ENCODE measurements at places on chromosomes 6 and 20. TPM values are rescaled to one million over a fixed set of nuclear protein-coding genes. Genes with fewer than 3 reads are reported as not detected.

- peaks cover 34% of the 10 kb centered on the region for H3K4me1 ChIP-seq
- H3K36me3 ChIP-seq, result peaks cover 12% of the 10 kb centered on the region
- no peak overlapping the region for H3K27ac ChIP-seq
- H3K4me3 ChIP-seq, result no peak overlapping the region
- DNase-seq, result no peak
- no peaks in the 10 kb centered on the region for H3K27me3 ChIP-seq
Observed at GRCh38 chr20:13245250-13245723, 24.2 kb downstream of the ISM1 start.

- no peaks in the 10 kb centered on the region for H3K36me3 ChIP-seq
- H3K27me3 ChIP-seq, result peaks cover 10% of the 10 kb centered on the region
- no peak overlapping the region for H3K27ac ChIP-seq
- DNase-seq, result no peak
- no peaks in the 10 kb centered on the region for H3K4me1 ChIP-seq
- H3K4me3 ChIP-seq, result no peak overlapping the region
Observed at GRCh38 chr20:51715163-51715855, 52.9 kb downstream of the ATP9A start.

- no peak overlapping the region for H3K27ac ChIP-seq
- peaks cover 13% of the 10 kb centered on the region for H3K4me1 ChIP-seq
- peaks cover 69% of the 10 kb centered on the region for H3K27me3 ChIP-seq
- H3K36me3 ChIP-seq, result peaks cover 2% of the 10 kb centered on the region
Observed at GRCh38 chr6:1309366-1309765, 2.5 kb upstream of the FOXQ1 start.

GRCh38 chr6:155186052-155186658, 77.7 kb upstream of the CLDN20 start:
- no peak for DNase-seq
- peaks cover 2% of the 10 kb centered on the region for H3K27me3 ChIP-seq
- H3K4me1 ChIP-seq, result peaks cover 12% of the 10 kb centered on the region
- no peak overlapping the region for H3K4me3 ChIP-seq

DNA sequence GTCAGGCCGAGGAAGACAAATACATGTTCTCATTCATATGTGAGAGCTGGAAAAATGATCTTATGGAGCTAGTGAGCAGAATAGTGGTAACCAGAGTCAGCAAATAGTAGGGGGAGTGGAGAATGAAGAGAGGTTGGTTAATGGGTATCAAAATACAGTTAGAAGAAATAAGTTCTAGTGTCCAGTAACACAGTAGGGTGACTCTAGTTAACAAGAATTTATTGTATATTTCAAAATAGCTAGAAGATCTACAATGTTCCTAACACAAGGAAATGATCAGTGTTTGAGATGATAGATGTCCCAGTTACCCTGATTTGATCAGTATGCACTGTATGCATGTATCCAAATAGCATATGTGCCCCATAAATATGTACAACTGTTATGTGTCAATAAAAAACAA, 128.4 kb downstream of the BCKDHB start:
- H3K27me3 ChIP-seq, result no peaks in the 10 kb centered on the region
- no peak for DNase-seq
- no peaks in the 10 kb centered on the region for H3K4me1 ChIP-seq
- H3K27ac ChIP-seq, result no peak overlapping the region

GRCh38 chr6:9606435-9607134, 808.3 kb downstream of the TFAP2A start:
- H3K4me1 ChIP-seq, result no peaks in the 10 kb centered on the region
- H3K4me3 ChIP-seq, result no peak overlapping the region
- no peak for DNase-seq
- H3K27me3 ChIP-seq, result no peaks in the 10 kb centered on the region
- H3K27ac ChIP-seq, result no peak overlapping the region
- H3K36me3 ChIP-seq, result no peaks in the 10 kb centered on the region

Gene ROMO1
- total RNA-seq, result 112 TPM

Gene CCDC170
- not detected for total RNA-seq

Gene BACH2
- 65.8 TPM for total RNA-seq

DNA sequence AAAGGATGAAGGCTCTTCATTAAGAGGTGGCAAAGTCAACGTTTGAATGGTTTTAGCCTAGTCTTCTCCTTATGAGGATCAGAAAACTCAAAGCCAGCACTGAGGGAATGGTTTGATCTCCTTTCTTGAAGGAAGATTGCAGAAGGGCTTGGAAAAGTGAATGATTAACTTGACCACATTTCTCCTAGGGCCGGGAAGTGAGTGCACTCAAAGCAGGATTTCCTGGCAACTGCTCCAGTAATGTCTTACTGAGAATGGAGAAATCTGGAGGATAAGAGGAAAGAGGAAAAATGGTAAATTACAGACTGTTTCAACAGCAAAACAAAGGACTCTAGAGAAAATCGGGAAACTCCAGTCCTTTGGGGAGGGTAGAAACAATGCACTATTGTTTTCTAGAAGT, 189.0 kb upstream of the FOXA2 start:
- H3K27me3 ChIP-seq, result no peaks in the 10 kb centered on the region
- H3K36me3 ChIP-seq, result no peaks in the 10 kb centered on the region
- H3K4me3 ChIP-seq, result no peak overlapping the region
- DNase-seq, result no peak

Gene NMBR
- not detected for total RNA-seq

DNA sequence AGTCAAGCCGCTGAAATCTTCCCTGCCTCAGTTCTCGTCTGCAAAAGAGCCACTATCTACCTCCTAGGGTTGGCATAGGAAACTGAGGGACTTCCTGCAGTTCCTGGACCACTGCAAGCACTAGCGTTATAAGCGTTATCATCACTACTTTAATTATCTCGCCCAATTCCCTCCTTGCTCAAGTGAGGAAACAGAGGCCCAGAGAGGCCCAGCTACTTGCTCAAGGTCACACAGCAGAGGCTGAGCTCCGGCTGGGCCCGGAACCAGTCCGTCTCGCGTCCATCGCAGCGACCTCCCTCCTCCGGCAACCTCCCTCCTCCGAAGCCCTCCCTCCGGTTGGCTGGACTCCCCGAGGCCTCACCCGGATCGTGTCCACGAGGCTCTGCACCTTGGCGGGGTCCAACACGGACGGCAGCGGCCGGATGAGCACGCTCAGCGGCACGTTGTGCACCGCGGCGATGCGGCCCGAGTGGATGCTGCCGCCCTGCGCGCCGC, 338 bp downstream of the SRXN1 start:
- peaks cover 20% of the 10 kb centered on the region for H3K27me3 ChIP-seq
- H3K27ac ChIP-seq, result peak overlapping the region; percentile 67
- peak overlapping the region; percentile 78 for H3K4me3 ChIP-seq
- no peak for DNase-seq

Gene ZKSCAN3
- 7.0 TPM for total RNA-seq

DNA sequence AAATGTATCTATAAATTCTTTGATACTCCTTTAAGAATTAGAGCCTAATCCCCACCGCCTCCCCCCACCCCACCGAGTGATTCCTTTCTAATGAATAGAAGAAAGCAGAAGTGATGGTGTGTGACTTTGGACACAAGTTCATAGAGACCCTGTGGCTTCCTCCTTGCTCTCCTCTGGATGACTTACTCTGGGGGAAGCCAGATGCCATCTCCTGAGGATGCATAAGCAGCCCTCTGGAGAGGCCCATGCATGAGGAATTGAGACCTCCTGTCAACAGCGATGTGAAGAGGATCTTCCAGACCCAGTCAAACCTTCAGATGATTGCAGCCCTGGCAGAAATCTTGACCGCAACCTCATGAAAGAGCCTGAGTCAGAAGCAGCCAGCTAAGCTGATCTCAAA, 21.1 kb downstream of the AHCY start:
- no peak for DNase-seq
- H3K36me3 ChIP-seq, result peaks cover 15% of the 10 kb centered on the region
- no peak overlapping the region for H3K27ac ChIP-seq
- no peak overlapping the region for H3K4me3 ChIP-seq

- H3K27me3 ChIP-seq, result no peaks in the 10 kb centered on the region
- H3K4me1 ChIP-seq, result peaks cover 24% of the 10 kb centered on the region
- no peak overlapping the region for H3K4me3 ChIP-seq
- peaks cover 38% of the 10 kb centered on the region for H3K36me3 ChIP-seq
- DNase-seq, result no peak
Observed at GRCh38 chr6:30601815-30602641, 15.0 kb downstream of the PPP1R10 start.

Gene DPPA5
- total RNA-seq, result not detected

- DNase-seq, result no peak
- H3K4me1 ChIP-seq, result peaks cover 8% of the 10 kb centered on the region
- peaks cover 9% of the 10 kb centered on the region for H3K27me3 ChIP-seq
- no peak overlapping the region for H3K27ac ChIP-seq
- no peaks in the 10 kb centered on the region for H3K36me3 ChIP-seq
Observed at GRCh38 chr6:33820243-33820642, 16.4 kb upstream of the MLN start.

GRCh38 chr6:135505222-135505621, 7.7 kb upstream of the AHI1 start:
- H3K27ac ChIP-seq, result no peak overlapping the region
- H3K4me1 ChIP-seq, result peaks cover 2% of the 10 kb centered on the region
- H3K36me3 ChIP-seq, result no peaks in the 10 kb centered on the region
- DNase-seq, result no peak
- H3K27me3 ChIP-seq, result no peaks in the 10 kb centered on the region
- H3K4me3 ChIP-seq, result no peak overlapping the region

GRCh38 chr6:40999569-40999968, 39.5 kb downstream of the UNC5CL start:
- H3K27ac ChIP-seq, result no peak overlapping the region
- no peak for DNase-seq
- no peak overlapping the region for H3K4me3 ChIP-seq
- peaks cover 59% of the 10 kb centered on the region for H3K27me3 ChIP-seq
- peaks cover 3% of the 10 kb centered on the region for H3K4me1 ChIP-seq

Gene PMEPA1
- total RNA-seq, result 5.0 TPM

Gene QKI
- total RNA-seq, result 70.9 TPM

Gene ATF6B
- total RNA-seq, result 147 TPM

GRCh38 chr20:7085467-7085866, 318.0 kb downstream of the BMP2 start:
- no peak overlapping the region for H3K4me3 ChIP-seq
- H3K27me3 ChIP-seq, result no peaks in the 10 kb centered on the region
- no peak overlapping the region for H3K27ac ChIP-seq
- no peaks in the 10 kb centered on the region for H3K4me1 ChIP-seq
- no peaks in the 10 kb centered on the region for H3K36me3 ChIP-seq

- DNase-seq, result peak; percentile 65
- peaks cover 30% of the 10 kb centered on the region for H3K36me3 ChIP-seq
- peak overlapping the region; percentile 74 for H3K4me3 ChIP-seq
Observed at GRCh38 chr6:6610031-6610591, 21.6 kb downstream of the LY86 start.

GRCh38 chr6:125018136-125018535, 55.9 kb downstream of the RNF217 start:
- H3K27me3 ChIP-seq, result no peaks in the 10 kb centered on the region
- no peak overlapping the region for H3K27ac ChIP-seq
- H3K4me3 ChIP-seq, result no peak overlapping the region
- no peak for DNase-seq

DNA sequence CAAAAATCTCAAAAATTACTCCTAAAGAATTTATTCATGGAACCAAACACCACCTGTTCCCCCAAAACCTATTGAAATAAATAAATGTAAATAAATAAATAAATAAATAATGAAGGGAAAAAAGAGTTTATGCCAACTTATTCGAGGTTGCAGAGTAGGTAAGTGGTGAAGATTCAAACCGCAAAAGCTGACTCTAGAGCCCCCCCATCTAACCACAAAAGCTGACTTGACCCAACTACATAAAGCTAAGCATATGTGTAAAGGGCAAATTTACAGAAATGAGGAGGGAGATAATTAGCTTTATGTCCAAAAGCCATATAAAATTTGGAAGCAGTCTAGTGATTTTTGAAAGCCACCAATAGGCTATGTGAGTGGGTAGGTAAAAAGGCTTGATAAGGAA, 486.9 kb downstream of the PKHD1 start:
- no peaks in the 10 kb centered on the region for H3K27me3 ChIP-seq
- H3K27ac ChIP-seq, result no peak overlapping the region
- H3K4me3 ChIP-seq, result no peak overlapping the region
- H3K36me3 ChIP-seq, result no peaks in the 10 kb centered on the region

DNA sequence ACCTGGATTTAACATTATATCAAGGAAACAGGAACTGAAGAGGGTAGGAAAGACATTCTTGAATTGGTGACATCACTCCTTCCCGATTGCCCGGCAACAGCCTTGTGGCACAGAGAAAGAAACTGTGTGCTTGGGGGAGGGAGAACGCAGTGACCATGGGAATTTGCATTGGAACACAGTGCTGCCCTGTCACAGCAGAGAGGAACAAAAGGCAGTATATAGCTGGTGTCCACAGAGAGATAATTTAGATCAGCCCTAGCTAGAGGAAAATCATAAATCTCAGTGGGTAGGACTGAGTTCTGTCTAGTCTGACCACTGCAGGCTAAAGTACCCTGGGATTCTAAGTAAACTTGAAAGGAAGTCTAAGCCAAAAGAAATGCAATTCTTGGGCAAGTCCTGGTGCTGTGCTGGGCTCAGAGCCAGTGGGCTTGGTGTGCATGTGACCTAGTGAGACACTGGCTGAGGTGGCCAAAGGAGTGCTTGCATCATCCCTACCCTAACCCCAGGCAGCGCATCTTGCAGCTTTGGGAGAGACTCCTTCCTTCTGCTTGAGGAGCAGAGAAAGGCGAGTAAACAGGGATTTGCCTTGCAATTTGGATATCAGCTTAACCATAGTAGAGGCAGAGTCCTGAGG, 697.6 kb downstream of the HACE1 start:
- H3K36me3 ChIP-seq, result no peaks in the 10 kb centered on the region
- no peak overlapping the region for H3K4me3 ChIP-seq
- no peaks in the 10 kb centered on the region for H3K27me3 ChIP-seq
- DNase-seq, result no peak
- no peak overlapping the region for H3K27ac ChIP-seq
- no peaks in the 10 kb centered on the region for H3K4me1 ChIP-seq

Gene SSTR4
- not detected for total RNA-seq

DNA sequence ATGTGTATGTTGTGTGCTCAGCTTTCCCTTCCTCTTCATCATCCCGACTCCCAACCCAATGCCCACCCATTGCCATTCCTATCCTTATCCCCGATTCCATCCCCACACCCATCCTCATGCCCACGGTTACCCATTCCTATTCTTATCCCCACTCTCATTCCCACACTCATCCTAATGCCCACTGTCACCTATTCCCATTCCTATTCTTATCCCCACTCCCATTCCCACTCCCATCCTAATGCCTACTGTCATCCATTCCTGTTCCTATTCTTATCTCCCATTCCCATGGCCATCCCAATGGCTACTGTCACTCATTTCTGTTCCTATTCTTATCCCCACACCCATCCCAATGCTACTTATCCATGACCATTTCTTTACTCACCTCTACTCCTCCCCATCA, 254.1 kb downstream of the DHX35 start:
- no peaks in the 10 kb centered on the region for H3K4me1 ChIP-seq
- no peak overlapping the region for H3K4me3 ChIP-seq
- DNase-seq, result no peak
- H3K27me3 ChIP-seq, result peaks cover 8% of the 10 kb centered on the region
- no peaks in the 10 kb centered on the region for H3K36me3 ChIP-seq

GRCh38 chr6:4567141-4567540, 209.1 kb upstream of the CDYL start:
- peaks cover 4% of the 10 kb centered on the region for H3K27me3 ChIP-seq
- H3K27ac ChIP-seq, result no peak overlapping the region
- no peaks in the 10 kb centered on the region for H3K36me3 ChIP-seq
- no peak overlapping the region for H3K4me3 ChIP-seq
- H3K4me1 ChIP-seq, result no peaks in the 10 kb centered on the region
- DNase-seq, result no peak

- peaks cover 42% of the 10 kb centered on the region for H3K4me1 ChIP-seq
- peaks cover 2% of the 10 kb centered on the region for H3K27me3 ChIP-seq
- H3K4me3 ChIP-seq, result peak overlapping the region; percentile 77
- peak overlapping the region; percentile 82 for H3K27ac ChIP-seq
- DNase-seq, result no peak
Observed at GRCh38 chr20:60058879-60059278, 100.7 kb downstream of the CDH26 start.

Data from activated naive CD8-positive, alpha-beta T cell treated with anti-CD3 and anti-CD28 coated beads, Interleukin-2, amount 10 ng/mL, durations not matched to agents 7 days and 5 days (primary cell).